ENCODE measurements at places on chromosomes 1 and 21. TPM values are rescaled to one million over a fixed set of nuclear protein-coding genes. Genes with fewer than 3 reads are reported as not detected.

DNA sequence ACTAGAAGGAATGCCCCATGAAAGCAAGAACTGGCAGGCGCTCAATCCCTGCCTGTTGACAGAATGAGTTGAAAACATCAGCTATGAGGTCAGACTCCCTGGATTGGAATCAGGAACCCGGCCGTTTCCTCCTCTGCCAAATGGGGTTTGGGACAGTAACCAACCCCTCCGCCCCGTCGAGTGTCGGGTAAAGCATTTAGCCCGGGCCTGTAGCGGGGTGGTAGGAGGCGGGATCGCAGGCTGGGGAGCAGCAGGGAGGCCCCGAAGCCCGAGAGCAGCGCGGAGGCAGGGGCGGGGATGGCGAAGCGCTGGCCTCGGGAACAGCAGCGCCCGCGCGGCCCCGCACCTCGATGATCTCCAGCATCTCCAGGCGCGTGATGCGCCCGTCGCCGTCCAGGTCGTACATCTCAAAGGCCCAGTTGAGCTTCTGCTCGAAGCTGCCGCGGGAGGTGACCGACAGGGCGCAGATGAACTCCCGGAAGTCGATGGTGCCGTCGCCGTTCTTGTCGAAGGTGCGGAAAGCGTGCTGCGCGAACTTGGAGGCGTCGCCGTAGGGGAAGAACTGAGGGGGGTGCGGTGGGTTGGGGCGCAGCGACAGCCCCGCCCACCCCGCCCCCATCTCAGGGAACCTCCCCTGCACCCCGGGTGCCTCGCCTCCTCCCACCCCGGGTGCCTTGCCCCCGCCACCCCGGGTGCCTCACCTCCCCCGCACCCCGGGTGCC is 7.5 kb downstream of the HPCAL4 start:
- no peak for DNase-seq

DNA sequence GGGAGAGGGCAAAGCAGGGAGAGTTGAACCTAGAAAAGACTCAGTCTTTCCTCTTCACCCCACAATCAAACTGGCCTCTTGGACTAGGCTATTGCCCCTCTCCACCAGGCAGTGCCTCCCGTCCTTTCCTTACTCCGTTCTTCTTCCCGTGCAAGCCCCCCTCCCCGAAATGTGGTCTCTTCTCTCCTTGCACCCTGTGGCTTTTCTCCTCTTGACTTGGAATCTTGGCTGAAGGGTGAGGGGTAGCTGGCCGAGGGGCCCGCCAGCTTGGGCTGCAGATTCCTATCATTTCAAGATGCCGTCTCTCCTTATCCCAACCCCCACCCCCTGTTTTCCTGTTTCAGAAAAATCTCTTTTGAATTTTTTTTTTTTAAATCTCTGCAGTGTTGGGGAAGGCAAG is 1.6 kb downstream of the WNT2B start:
- DNase-seq = no peak

- DNase-seq = no peak
These were observed 32.6 kb downstream of the ZBED6 start for GRCh38 chr1:203828002-203828401.

Gene SLAMF8
- 0.63 TPM for total RNA-seq

DNA sequence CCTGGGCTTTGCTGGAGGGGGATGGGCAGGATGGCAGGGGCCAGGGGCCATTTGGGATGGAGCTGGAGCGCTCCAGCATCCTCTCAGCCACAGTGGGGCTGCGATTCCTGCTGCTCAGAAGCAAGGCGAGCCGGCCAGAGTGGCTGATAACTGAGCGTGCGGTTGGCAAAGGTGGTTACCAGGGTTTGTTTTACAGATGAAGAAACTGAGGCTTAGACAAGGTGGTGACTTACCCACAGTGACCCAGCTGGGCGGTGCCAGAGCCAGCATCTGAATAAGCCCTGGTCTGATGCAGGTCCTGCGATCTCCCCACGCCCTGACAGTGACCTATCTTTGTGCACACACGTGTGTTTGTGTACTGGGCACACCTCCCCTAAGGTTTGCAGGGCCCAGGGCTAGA is 5.9 kb upstream of the PRXL2B start:
- no peak for DNase-seq

DNA sequence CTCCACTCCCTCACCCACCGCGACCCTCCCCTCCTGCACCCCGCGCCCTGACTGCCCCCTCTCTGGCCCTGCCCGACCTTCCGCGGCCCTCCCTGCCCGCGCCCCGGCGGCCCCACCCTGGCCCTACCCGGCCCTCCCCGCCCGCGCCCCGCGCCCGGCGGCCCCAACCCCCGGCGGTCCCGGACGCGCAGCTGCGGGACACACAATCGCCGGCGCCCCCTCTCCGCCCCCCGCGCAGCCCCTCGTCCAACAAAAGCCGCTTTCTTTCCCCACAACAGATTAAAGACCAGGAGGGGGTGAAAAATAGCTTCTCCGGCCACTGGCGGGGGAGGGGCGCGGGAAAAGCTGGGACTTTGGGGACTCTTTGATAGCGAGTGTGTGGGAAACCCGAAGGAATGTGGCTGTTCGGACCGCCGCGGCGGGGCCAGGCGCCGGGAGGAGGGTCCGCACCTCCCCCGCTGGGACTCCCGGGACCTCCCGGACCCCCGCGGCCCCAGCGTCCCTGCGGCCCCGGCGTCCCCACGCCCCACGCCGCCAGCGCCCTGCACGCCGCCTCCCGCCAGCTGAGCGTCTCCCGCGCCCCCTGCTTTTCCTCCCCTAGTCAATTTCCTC is 8.8 kb upstream of the ID3 start:
- no peak for DNase-seq

Gene SUMO3
- total RNA-seq = 98.9 TPM

Gene FCRL1
- total RNA-seq = not detected

DNA sequence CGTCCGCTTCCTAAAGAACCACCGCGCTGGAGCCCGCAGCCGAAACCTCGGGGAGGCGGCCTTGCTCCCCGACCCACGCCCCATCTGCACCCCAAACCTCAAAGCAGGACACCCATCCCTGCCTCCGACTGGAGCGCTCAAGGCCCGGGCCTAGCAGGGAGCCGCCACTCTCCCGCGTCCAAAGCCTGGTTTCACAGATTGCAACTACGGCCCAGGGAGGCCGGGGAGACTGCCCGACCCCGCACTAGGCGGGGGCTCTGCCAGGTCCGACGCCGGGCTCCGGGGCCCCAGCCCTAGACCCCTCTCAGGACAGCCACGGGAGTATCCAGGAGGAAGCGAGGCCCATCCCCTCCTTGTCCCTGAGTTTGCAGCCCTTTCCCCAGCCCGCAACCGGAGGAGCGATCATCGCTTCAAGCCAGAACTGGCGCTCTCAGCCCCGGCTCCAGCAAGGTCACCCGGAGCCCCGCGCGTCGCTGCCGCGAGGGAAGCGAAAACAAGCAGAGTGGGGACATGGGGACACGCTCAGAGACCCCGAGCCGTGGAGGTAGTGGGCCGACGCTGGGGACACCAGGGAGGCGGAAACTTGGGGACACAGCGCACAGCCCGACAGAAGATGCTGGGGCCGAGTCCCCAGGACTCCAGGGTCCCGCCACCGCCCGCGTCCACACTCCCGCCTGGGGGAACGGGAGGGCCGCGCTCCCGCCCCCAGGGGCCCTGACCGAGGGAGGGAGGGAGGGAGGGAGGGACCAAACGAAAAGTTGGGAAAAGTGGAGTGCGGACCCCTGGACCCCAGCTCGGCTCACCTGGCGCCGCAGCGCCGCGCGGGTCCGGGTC is 433 bp downstream of the TMEM200B start:
- peak; percentile 55 for DNase-seq

- no peak for DNase-seq
These were observed 14.1 kb downstream of the INTS3 start for GRCh38 chr1:153741986-153742385.

Gene TRPM2
- total RNA-seq = 4.4 TPM

GRCh38 chr1:111141245-111142220 is 1.5 kb downstream of the CEPT1 start:
- DNase-seq = no peak

Gene GBP7
- total RNA-seq = not detected

GRCh38 chr1:200512191-200512590 is 102.4 kb upstream of the ZNF281 start:
- peak; percentile 53 for DNase-seq

- DNase-seq = no peak
These were observed 114.5 kb downstream of the KIAA0319L start for GRCh38 chr1:35442734-35443133.

Gene C1orf94
- total RNA-seq = 0.06 TPM

Gene KCNE1
- total RNA-seq = 0.06 TPM

Gene YIPF1
- total RNA-seq = 19.7 TPM

- peak; percentile 86 for DNase-seq
These were observed 76.9 kb upstream of the LYST start for GRCh38 chr1:235943581-235944114.

- DNase-seq = peak; percentile 17
These were observed 2131.7 kb downstream of the MRPL39 start for GRCh38 chr21:23475281-23476219.
